ENCODE measurements at places on chromosomes 11 and 22.

- DNase-seq: no peak
These were observed at the start of gene LAYN for GRCh38 chr11:111540114-111540936. Gene LAYN, plus strand, starts transcription at chr11:111540720. Its CDS starts 124 bp downstream, at chr11:111540844.

GRCh38 chr11:12272821-12273617 is 104.4 kb upstream of the PARVA start:
- DNase-seq: no peak

DNA sequence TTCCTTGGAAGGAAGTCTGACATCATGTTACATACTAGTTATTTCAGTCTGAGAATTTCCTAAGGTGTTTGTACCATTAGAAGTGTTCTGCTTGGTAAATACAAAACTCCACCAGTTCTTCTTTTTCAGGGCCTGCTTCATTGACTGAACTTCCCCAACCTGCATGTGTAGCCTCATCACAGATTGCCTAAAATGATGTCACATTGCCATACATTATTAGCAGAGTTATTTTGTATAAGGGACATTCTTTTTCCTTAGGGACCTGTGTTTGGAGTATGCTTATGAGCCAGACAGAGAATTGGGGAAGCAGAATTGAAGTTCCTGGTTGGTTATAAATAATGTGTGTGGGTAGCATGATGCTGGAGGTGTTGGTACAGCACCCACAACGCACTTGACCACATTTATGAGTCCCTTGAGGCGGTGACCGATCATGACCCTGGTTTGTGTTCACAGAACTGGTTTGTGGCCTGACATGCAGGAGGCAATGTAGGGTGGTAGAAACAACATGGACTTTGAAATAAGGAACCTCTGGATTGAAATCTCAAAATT is 16.4 kb upstream of the MMP7 start:
- DNase-seq: no peak

DNA sequence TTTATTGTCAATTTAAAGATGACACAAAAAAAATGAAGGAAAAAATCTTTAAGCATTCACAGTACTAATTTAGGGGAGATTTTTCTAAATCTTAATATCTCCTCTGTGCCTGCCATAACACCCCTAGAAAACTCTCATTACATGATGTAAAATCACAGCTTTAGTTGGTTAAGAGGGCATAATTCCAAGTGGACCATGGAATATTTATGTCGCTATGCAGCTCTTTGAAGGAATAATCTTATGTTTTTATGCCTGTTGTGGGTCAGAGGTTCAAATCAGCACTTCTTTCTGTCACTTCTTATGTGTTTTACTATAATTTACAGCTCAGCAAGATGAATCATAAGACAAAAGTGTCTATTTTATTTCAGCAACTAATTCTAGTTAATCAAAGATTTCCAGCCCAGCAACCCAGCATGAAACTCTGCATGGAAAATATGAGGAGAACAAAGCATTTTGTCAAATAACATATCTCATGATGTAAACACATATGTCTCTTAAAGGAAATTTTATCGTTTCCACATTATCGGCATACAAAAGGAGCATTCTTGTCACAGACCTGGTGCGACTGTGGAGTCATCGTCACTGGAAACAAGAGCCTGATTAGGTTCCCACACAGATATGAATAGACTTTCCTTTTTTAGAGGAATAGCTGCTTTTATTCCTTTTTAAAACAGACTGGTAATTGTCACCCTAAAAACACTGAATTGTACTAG is 274.8 kb downstream of the SOX6 start:
- no peak for DNase-seq

- no peak for DNase-seq
These were observed 49.7 kb upstream of the ARFGAP3 start for GRCh38 chr22:42906605-42907348.

DNA sequence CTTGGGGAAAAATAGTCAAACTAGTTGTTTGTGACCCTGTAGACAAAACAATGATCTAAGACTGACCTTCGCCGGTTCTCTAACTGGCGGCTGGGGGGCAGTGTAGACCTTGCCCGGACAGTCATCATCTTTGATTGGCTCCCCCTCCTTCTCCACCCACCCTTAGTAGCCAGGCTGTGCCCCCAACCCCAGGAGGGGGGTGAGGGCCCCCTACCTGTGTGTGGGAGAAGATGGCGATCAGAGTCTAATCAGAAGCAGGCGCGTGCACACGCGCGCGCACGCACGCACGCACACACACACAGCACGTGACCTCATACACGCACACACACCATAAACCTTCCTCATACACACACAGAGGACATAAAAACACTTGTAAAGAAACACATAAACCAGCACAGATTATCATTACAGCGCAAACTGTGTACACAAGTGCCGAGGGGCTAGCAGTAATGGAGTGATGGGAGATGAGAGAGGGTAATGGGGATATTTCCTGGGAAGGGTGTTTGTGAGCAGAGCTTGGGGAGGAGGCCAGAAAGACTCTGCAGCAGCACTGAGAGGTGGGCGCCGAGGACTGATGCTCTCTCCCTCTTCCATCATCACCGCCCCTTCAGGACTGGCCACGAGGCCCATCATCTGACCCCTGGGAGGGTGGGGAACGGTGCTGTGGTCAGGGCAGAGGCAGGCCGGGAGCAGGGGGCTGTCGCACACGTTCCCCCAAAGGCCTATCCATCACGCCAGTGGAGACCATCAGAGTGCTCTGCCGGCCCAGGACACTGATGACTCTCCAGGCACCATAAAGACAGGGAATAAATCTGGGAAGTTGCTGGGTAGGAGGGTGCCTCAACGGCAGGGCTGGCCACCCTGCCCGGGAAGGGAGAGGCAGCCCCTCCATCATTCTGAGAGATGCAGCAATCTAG is 12.2 kb downstream of the NECTIN1 start:
- DNase-seq: no peak

DNA sequence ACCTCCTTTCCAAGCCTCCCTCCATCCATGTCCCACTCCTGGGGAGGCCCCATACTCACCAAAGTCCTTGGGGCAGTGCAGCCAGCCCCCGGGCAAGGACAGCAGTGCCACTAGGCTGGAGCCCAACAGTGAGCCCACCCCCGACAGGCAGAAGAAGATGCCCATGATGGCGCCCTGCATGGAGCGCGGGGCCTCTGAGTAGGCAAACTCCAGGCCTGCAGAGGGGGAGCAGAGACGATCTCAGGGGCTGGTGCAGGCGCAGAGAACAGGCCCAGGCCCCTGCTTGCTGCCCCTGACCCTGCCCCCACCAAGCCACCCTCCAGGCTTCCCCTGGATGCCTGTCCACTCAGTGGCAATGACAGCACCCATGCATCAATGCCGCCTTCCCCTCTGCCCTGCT is 13.6 kb downstream of the TMEM132A start:
- no peak for DNase-seq

- DNase-seq: no peak
These were observed 53.9 kb upstream of the HEPHL1 start for GRCh38 chr11:93967258-93967657.

GRCh38 chr22:35625763-35626432 is 8.8 kb upstream of the MB start:
- DNase-seq: no peak

GRCh38 chr11:103380031-103380430 is 270.8 kb downstream of the DYNC2H1 start:
- DNase-seq: no peak

DNA sequence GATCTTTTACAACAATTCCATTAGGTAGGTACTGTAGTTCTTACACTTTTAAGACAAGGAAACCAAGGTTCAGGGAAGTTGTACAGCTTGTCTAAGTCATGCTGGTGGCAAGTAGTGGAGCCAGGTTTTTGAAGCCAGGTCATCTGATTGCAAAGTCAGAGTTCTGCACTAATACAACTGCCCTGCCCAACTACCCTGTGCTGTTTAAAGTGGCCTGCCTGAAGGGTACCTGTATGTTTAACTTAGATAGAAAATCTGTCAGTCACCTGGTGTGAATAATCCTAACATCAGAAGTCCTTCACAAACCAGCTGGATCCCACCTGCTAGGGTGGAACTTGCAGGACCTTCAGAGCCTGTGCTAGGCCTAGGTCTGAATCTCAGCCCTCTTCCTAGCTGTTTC is 44.2 kb downstream of the ARFGAP2 start:
- no peak for DNase-seq

DNA sequence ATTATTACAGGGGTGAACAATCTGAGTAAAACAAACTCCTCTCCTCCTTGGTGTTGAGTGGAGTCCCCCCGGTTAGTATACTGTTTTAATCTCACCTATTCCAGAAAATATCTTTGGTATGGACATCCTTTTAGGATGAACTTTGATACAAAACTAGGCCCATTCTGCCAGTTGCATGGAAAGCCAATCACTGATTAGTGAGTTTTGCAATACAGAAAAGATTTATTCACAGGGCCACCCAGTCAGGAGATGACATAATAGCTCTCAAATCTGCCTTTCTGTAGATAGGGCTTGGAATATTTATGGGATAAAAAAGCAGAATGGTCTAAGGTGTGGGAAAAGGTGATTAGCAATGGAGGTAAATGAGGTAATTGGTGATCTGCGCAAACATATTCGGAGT is 30.3 kb upstream of the SLC22A25 start:
- DNase-seq: no peak
